Pericardium fibroblast (primary cell): ENCODE measurements at places on chromosomes 5 and 9. TPM values are rescaled to one million over a fixed set of nuclear protein-coding genes. Genes with fewer than 3 reads are reported as not detected.

Gene PCDHB9
- total RNA-seq, result 0.23 and 0.43 TPM in 2 replicates

Gene ALDH1A1
- total RNA-seq, result 6.9 and 25.0 TPM in 2 replicates

Gene FAXDC2
- 6.7 and 13.7 TPM in 2 replicates for total RNA-seq

Gene PCAT7
- under 0.01 TPM in 2 replicates for total RNA-seq
